ENCODE measurements at places on chromosomes 5 and 9. TPM values are rescaled to one million over a fixed set of nuclear protein-coding genes. Genes with fewer than 3 reads are reported as not detected.
A peak's percentile ranks its signal among the peaks of the same experiment; 100 is the strongest.

Gene NUTM2F
- polyA plus RNA-seq = not detected

Gene LCN9
- polyA plus RNA-seq = not detected

Gene ORM2
- not detected for polyA plus RNA-seq

Gene HTR4
- not detected for polyA plus RNA-seq

Gene BARHL1
- polyA plus RNA-seq = not detected

Gene PDE6A
- polyA plus RNA-seq = 0.02 TPM

DNA sequence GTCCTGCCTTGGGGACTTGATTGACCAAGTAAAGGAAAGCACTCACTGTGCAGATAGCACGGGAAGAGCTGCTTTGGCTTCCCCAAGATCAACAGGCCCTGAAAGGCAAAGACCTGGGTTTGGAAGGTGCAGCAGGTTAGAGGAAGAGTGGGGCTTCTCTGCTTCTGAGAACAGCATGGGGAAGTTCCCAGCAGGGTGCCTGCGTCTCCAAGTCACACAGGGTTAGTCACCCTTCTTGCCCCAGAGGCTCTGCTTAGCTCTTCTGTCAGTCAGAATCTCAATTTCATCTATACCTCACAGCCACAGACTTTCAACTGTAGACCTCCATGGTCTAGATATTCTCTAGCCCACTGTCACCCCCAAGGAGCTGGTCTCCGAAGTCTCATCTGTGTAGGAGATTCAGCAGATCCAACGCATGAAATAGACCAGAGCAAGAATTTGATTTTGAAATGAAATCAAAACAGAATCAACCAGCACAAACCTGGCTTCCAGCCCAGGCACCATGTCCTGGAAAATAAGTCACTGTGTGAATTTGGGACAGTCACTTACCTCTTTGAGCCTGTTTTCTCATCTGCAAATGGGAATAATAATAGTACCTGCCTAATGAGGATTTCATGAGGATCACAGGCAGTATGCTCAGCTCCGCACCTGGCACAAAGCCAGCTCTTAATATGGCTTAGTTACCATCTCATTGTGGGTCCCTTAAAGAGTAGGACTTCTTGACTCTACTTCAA is 64.0 kb downstream of the SFXN1 start:
- no peaks in the 10 kb centered on the region for H3K27me3 ChIP-seq
- H3K4me3 ChIP-seq = no peak overlapping the region
- no peak overlapping the region for H3K27ac ChIP-seq
- H3K36me3 ChIP-seq = no peaks in the 10 kb centered on the region

DNA sequence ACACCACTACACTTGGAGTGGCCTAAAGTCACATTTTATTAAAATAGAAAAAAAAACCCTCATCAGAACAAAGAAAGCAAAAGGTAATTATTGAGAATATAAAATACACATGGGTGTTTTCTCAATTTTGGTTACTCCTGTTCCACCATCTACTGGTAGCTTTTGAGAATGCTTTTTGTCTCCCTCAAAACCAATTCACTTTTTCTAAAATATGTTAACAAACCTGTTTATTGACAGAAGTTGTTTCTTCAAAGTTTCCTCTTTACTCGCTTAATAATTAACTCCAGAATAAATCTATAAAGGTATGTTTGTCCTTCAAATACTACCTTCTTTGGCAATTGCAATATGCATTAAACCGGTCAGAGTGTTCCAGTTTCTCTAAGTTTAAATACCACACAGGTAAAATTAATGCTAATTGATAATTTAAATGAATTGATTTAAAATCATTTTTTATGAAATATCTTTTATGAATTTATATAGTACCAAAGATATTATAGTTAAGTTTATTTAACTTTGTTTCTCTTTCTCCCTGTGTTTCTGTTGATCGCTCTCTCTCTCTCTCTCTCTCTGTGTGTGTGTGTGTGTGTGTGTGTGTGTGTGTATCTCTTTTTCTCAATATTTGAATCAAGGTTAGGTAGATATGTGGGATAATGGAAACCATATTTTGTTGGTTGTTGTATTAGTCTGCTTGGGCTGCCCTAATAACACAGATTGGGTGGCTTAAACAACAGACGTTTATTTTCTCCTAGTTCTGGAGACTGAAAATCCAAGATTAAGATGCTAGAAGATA is 487.4 kb downstream of the PRDM9 start:
- no peak overlapping the region for H3K27ac ChIP-seq
- DNase-seq = no peak
- no peaks in the 10 kb centered on the region for H3K36me3 ChIP-seq

DNA sequence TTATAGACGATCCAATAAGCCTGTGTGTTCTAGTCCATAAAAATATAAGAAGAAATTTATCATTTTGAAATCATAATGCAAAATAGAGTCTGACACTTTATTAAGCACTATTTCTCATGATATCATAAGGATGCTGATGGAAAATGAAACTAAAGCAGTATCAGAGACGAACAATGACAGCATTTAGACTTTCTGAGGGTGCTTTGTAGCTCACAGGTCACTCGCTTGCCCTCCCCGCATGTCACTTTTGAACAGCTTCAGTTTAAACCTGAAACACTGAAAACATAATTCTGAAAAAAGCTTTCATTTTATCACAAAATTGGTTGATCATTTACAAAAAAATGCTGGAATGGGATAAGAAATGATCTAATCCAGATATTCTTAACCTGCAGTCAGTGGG is 247.1 kb downstream of the EBF1 start:
- no peak overlapping the region for H3K4me3 ChIP-seq
- no peak for DNase-seq
- no peaks in the 10 kb centered on the region for H3K36me3 ChIP-seq
- no peaks in the 10 kb centered on the region for H3K4me1 ChIP-seq
- H3K27ac ChIP-seq = no peak overlapping the region

- H3K27me3 ChIP-seq = no peaks in the 10 kb centered on the region
- H3K36me3 ChIP-seq = no peaks in the 10 kb centered on the region
- no peak overlapping the region for H3K4me3 ChIP-seq
- H3K4me1 ChIP-seq = no peaks in the 10 kb centered on the region
These were observed 357.5 kb downstream of the SPATA31D1 start for GRCh38 chr9:82346040-82346439.

GRCh38 chr9:129823542-129823934 is 398 bp downstream of the TOR1A start:
- H3K4me1 ChIP-seq = peaks cover 2% of the 10 kb centered on the region
- no peak for DNase-seq
- H3K36me3 ChIP-seq = peaks cover 8% of the 10 kb centered on the region

DNA sequence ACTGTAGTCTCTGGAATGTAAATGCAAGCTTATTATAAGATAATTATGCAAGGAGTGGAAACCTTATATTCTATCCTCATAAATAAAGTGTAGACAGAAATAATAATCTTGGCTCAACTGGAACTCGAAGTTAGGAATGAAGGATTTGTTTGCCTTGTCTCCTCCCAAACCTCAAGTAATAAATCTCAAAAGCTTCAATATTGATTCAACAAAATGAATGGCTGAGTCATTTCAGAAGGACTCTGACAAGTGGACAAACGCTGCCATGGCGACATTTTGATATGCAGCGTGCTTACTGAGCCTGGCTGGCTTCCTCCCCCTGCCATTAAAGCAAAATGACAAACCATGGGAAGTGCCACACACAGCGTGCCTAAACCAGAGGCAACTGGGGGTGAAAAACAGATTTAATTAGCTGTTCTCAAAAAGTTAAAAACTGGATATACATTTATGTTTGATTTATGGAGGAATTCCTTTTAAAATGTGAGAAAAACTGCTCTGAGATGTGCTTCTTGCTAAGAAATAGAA is 10.5 kb upstream of the ADGRV1 start:
- no peaks in the 10 kb centered on the region for H3K36me3 ChIP-seq
- no peaks in the 10 kb centered on the region for H3K4me1 ChIP-seq
- no peak for DNase-seq
- no peak overlapping the region for H3K27ac ChIP-seq

GRCh38 chr5:2018390-2018724 is 135.6 kb upstream of the IRX4 start:
- no peaks in the 10 kb centered on the region for H3K36me3 ChIP-seq
- no peak overlapping the region for H3K27ac ChIP-seq
- H3K27me3 ChIP-seq = no peaks in the 10 kb centered on the region
- DNase-seq = no peak
- no peak overlapping the region for H3K4me3 ChIP-seq

DNA sequence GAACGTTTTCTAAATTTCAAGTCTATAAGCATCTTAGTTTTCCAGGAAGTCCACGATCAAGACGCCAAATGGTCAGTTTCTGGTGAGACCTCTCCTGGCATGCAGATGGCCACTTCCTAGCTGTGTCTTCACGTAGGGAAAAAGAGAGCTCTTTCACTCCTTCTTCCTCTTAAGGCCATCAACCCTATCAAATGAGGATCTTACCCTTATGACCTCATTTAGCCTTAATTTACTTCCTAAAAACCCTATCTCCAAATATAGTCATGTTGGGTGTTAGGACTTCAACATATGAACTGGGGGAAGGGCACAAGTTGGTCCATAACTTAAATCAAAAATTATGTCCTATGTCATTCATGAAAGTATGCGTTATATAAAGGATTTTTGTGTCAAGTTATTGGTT is 229.5 kb downstream of the ARL15 start:
- H3K4me1 ChIP-seq = no peaks in the 10 kb centered on the region
- no peaks in the 10 kb centered on the region for H3K36me3 ChIP-seq

GRCh38 chr9:15293804-15294316 is 13.2 kb downstream of the TTC39B start:
- peak; percentile 54 for DNase-seq
- peaks cover 14% of the 10 kb centered on the region for H3K4me1 ChIP-seq
- no peak overlapping the region for H3K4me3 ChIP-seq
- no peaks in the 10 kb centered on the region for H3K27me3 ChIP-seq
- no peaks in the 10 kb centered on the region for H3K36me3 ChIP-seq

- no peaks in the 10 kb centered on the region for H3K27me3 ChIP-seq
- peaks cover 2% of the 10 kb centered on the region for H3K36me3 ChIP-seq
- peak; percentile 62 for DNase-seq
- peaks cover 60% of the 10 kb centered on the region for H3K4me1 ChIP-seq
- no peak overlapping the region for H3K4me3 ChIP-seq
These were observed 22.2 kb downstream of the COL27A1 start for GRCh38 chr9:114177423-114178064.

GRCh38 chr5:8192840-8193239 is 323.9 kb downstream of the MTRR start:
- H3K4me1 ChIP-seq = no peaks in the 10 kb centered on the region
- H3K27me3 ChIP-seq = no peaks in the 10 kb centered on the region
- H3K27ac ChIP-seq = no peak overlapping the region
- H3K36me3 ChIP-seq = no peaks in the 10 kb centered on the region
- no peak overlapping the region for H3K4me3 ChIP-seq

DNA sequence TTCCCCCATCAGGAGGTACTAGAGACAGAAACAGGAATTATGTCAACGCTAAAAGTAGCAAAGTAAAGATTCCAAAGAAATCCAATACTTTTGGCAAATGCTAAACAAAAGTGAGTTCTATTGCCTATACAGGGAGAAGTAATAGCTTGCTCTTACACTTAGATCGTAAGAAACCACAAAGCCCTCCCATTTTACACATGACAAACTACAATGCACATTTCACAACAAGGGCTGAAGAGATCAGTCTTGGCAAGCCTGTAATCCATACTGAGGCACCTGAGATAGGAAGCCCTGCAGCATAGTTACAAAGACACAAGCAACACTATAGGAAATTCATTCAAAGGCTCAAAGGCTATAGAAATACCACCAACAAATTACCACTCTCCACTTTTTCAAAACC is 7.7 kb downstream of the HNRNPK start:
- DNase-seq = no peak
- no peak overlapping the region for H3K4me3 ChIP-seq
- H3K36me3 ChIP-seq = peaks cover 19% of the 10 kb centered on the region
- no peaks in the 10 kb centered on the region for H3K27me3 ChIP-seq
- peaks cover 5% of the 10 kb centered on the region for H3K4me1 ChIP-seq

DNA sequence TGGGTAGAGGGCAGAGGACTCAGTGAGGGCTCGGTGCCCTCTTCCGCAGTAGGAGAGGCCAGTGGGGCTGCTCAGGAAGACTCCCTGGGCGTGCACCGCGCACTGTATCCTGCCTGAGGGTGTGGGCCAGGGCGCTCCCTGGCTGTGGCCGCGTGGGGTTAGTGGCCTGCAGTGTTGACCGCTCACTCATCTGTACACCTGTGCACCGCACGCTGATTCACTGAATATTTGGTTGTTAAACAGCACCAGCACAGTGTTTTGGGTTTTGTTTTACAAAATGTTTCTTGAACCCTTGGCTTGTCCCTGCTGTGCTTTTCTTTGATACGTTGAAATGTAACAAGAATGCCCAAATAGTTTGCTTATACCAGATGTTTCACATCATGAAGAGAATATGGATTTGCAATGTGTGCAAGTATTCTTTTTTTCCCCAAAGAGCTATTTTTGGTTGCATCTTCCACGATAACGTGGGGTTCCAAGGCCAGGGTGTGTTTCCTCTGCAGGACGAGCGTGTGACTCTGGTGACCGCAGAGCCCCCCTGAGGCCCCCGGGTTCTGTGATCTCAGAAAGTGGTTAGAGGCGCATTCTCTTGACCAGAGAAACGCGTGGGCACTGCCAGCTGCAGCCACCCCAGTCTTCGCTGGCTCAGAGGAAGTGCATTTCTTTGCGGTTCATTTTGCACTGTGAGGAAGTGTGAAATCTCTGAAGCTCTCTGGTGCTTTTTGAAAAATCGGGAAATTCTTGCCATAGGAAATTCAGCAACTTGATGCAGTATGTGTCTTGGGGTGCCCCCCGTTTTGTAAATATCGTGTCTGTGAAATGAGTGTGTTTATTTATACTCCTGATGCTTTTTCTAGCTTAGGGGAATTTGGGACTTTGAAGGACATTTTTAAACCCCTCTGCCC is 46.9 kb downstream of the AHRR start:
- peak overlapping the region; percentile 92 for H3K27ac ChIP-seq
- H3K36me3 ChIP-seq = peaks cover 9% of the 10 kb centered on the region
- DNase-seq = peak; percentile 88
- no peak overlapping the region for H3K4me3 ChIP-seq
- peaks cover 39% of the 10 kb centered on the region for H3K4me1 ChIP-seq

- no peaks in the 10 kb centered on the region for H3K4me1 ChIP-seq
- no peaks in the 10 kb centered on the region for H3K36me3 ChIP-seq
- H3K27ac ChIP-seq = no peak overlapping the region
- no peak for DNase-seq
- no peak overlapping the region for H3K4me3 ChIP-seq
These were observed 29.0 kb upstream of the BTNL3 start for GRCh38 chr5:180959661-180960060.

DNA sequence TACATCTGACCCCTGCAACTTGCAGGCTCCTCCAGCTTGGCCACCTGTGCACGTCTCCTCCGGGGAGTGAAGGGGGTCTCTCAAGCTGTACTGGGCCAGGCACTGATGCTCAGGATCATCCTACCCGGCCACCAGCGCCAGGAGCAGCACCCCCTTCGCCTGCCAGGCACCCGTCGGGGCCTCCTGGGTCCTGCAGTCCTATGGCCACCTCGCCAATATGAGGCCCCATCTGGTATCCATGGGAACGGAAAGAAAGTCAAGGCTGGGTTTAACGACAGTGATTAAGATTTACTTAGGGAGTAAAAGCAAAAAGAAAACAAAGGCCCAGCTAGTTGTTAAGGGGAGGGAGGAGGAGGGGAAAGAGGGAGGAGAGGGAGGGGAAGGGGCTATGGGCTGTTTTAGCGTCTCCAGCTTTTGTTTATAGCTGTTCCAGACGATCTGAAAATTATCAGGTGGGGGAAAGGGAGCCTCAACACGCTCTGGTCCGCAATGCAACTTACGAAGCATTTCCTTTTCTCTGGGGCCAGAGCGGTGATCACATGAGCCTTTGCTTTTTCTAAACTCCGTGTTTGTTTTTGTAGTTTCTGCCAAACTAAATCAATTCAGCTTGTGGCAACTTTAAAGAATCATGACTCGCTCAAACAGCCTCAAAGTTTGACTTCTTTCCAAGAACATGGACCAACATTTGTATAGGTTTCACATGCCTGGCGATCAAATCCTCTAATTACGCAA is 132.4 kb downstream of the ROR2 start:
- H3K36me3 ChIP-seq = no peaks in the 10 kb centered on the region
- no peaks in the 10 kb centered on the region for H3K27me3 ChIP-seq
- peak overlapping the region; percentile 63 for H3K27ac ChIP-seq
- H3K4me3 ChIP-seq = peak overlapping the region; percentile 26
- peak; percentile 60 for DNase-seq
- H3K4me1 ChIP-seq = peaks cover 9% of the 10 kb centered on the region

All from fibroblast of lung (primary cell).